ENCODE measurements at places on chromosomes 2 and 18.

DNA sequence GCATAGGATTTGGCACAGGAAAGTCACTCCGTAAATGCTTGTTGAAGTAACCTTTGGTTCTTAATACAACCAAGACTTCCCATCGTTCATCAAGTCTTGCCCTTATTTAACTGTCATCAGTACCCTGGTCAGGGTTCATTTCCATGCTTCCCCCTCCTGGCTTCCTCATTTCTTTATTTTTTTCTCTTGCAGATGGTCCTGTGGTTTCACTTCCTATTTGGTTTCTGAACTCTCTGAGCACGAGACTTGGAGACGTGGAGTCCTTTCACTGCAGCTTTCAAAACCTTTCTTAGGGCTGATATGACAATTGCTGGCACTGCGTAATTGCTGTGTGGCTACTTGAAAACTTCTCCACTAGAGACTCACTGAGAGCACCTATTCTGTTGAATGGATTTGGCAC, 59.9 kb upstream of the PID1 start:
- DNase-seq: no peak

DNA sequence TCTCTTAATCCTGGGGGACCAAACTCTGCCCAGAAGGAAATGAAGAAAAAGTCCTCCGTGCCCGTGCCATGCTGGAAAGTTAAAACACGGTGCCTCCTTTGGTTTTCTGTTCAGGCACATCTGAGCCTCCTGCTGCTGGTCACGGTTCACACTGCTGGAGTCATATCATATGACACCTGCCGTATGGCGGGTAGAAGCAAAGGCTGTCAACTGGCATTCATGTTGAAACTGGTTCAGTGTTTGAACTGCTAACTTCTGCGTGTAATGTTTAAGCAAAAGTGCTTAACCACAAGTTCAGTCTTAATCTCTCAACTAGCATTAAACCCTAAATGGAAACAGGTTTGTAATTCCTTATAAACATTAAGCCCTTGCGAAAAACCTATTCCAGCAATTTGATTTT, 3.1 kb downstream of the STK39 start:
- peak; percentile 13 for DNase-seq

DNA sequence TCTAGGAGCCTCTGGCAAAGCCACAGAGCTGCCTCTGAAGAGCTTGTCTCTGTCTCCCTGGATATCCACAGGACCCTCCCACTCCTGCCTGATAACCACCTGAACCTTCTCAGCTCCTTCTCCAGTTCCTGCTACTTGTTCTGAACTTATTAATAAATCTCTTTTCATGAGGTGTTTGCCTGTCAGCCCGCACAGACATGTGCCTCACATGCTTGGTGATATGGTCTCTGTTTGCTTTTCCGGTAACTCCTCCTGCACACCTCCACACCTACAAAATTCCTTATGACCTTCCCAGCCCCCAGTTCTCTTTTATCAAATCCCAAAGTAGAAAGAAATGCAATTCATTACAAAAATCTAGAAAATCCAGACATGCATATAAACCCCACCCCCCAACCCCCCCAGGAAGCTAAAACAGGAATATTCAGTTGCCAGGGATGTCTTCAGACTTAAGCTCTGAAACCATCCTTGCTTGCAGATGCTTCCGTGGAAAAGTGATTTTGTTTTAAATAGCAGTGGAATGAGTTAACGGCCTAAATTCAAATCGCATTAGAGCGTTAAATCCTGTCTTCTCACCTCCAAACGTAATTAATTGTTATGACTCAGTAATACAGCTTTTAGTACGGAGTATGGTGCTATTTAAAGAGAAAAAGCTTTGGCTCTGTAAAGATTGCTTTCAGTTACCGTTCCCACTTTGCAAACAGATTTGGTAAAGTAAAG, 2.1 kb upstream of the PID1 start:
- no peak for DNase-seq

DNA sequence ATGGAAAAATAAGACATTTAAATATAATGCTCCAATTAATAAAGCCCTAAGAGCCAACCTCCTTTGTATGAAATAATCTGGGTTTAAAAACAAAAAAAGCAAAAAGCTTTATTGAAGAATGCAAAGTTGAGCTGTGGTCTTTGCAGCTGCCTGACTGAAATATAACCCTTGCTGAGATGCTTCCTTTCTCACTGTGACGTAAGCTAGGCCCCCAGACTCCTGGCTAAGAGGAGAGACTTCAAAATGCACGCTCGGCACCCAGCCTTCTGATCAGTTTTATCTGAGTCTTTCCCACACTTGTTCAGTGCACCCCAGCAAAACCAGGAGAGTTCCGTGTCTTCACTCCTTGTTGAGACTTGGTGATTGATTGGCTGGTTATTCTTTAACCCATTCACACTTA, 115.3 kb downstream of the BCL11A start:
- DNase-seq: no peak

GRCh38 chr2:127811397-127812321, 688 bp upstream of the WDR33 start:
- DNase-seq: no peak

DNA sequence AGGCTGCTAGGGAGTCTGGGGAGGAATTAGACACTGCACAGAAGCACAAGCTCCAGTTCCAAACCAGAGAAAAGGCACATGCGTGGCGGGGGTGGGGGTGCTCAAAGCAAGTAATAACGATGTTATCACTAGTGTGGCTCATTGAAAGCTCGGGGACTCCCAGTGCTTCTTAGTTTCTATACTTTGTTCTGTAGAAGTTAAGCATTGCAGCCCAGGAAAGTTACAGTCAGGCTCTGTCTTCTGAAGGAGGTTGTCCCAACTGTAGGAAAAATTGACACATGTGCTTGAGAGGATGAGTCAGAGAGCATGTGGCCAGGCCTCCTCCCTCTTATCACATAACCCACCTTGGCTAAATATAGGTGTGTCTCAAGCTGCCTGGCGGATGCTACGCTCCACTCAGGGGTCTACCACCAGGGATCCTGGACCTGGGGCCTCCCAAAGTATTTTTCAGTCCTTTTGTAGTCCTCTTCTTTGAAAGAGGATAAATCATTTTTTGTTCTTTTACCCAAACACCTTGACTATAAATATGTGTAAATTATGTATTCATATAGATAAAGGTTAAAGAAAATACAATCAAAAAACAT, 3.8 kb downstream of the GALNT5 start:
- DNase-seq: peak; percentile 36

DNA sequence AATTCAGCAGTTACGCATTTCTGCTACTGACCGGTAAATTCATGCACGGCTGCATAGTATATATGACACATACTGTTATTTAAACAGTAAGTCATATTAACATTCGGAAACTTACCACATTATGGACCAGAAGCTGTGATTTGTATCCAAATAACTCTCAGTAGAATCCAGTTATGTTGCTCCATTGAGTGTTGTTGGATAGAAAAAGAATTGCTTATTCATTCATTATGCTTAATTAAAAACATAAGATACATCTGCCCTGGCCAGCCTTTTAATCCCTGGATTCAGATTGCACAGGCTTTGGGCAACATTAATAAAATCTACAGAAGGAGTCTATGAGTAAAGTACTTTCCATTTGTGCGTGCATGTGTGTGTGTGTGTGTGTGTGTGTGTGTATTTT, 111.3 kb downstream of the CPS1 start:
- no peak for DNase-seq

DNA sequence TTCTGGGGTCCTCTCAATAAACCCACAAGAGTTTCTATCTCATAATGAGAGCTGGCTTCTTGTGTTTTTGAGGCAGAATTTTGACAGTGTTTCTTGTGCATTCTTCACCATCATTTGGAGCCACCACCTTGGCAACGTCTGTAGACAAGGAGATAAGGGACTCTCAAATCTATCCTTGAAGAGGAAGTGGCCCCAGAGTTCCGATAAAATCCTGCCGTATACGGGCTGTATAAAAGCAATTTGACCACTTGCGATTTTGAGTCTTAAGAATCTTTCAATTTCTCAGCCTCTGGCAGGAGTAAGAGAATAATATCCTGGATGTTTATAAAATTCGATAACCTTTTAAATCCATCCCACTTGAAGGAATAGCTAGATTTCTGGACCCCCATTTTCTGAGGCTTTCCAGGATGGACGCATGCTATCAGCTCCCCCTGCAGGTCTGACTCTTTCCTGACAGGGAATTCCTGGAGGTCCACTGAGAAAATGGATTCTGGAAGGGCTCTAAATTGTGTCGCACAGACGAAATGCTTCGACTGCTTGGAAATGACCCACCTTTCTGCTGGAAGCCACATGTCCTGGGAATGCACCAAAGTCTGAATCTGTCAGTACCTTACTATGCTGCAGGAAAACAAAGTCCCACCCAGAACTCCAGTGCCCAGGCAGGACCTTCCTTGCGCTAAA, 54.1 kb downstream of the E2F6 start:
- no peak for DNase-seq

- DNase-seq: no peak
Observed at GRCh38 chr2:218024871-218025270, 22.1 kb upstream of the TNS1 start.

- no peak for DNase-seq
Observed at GRCh38 chr2:38515155-38516074, 87.3 kb downstream of the HNRNPLL start.

DNA sequence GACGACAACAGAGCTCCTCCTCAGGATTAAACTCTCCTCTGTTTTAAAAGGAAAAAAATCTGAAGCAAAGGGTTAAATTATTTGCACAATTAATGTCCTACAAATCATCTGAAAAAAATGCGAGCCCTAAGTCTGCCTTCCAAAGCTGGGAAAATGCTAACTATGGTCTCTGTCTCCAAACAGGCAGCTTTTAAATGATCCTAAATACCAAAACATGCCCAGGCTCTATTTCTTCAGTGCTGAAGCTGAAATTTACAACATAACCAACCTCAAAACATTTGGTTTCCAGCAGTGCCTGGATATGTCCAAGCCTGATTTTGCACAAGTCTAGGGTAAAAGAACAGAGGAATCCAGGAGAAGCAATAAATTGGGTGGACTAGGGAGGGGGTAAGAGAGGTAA, 57.2 kb downstream of the LBH start:
- DNase-seq: no peak

GRCh38 chr2:26913606-26913998, 56.8 kb upstream of the MAPRE3 start:
- DNase-seq: no peak

DNA sequence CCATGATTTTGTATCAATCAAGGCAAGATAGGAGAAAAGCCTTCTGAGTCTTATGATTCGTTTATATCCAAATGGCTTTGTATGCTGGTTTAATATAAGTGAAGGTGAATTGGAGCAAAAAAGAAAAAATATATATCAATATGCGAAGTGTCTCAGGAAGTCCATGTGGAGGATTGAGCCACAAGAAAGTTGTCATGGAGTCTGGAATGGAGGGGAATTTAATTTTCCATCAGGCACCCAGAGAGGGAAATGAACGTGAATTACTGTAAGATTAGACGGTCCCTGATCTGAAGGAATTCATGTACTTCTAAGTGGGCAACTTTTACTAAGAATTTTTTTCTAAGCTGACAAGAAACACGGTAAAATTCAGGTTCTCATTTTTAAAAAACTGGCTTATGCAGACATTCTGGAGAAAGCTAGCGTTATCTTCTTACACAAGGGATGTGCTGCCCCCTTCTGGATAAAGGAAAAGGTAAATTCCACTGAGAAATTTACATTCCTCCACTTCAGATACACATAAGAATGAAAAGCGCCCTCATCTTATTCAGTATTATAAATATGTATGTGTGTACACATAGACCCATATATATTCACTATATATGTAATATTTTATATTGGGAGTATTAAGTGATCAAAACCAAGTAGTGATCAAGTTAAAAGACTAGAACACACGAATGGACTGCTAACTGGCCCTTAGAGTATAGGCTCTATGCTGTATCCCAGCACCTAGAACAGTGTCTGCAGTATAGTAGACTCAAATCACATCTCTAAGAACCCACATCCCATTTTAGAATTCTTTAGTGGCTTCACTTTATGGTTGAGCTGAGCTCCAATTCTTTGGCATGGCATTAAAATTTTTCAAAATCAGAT, 289.0 kb upstream of the TFPI start:
- no peak for DNase-seq

DNA sequence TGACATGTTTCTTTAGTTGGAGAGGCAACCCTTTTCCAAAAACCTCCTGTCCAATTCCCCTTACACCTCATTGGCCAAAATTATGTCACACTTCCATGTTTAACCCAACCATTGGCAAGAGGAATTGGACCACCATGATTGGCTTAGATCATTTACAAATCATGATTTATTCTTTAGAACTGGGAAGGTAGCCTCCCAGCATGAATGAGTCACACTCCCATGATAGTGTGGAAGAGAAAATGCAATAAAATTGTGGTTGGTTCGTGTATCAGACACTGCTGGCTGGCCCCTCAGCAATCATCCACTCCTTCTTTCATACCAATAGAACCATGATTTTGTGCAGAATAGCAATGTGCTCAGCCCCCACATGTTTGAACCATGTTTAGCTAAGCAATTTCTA, 156.6 kb upstream of the ACVR2A start:
- no peak for DNase-seq

DNA sequence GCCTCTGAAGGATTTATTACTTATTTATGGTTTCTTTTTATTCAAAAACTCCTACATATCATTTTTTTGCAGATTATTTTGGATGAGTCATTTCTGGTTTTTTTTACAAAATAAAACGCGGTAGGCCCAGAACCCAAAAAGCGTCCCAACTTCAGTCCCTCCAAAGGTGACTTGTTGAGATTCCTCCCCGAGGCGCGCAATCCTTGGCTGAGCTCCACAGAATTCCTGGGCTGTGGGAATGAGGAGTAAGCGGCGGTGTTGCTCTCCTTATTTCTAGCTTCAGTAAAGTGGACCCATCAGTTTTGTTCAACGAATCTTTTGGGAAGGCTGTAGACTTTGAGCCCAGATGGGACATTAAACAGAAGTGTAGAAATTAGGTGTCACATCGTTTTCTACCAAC, 67.0 kb upstream of the RMP24 start:
- no peak for DNase-seq

DNA sequence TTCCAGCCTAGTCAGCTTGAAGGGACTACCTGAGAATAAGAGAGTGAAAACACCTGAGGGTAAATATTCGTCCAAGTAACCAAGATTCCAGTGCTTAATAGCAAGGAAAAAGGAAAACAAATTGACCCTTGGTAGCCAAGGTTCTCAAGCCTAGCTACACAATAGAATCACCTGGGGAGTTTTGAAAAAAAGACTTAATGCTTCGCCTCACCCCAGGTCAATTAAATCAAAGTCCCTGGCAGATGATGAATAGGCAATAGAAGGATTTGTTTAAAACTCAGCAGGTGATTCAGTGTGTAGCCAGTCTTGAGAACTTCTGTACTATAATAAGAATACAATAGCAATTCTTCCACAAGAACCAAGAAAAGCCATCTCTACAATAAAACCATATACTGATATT, 500.2 kb downstream of the XIRP2 start:
- no peak for DNase-seq

GRCh38 chr18:61833978-61834377, 58.8 kb downstream of the RNF152 start:
- no peak for DNase-seq

DNA sequence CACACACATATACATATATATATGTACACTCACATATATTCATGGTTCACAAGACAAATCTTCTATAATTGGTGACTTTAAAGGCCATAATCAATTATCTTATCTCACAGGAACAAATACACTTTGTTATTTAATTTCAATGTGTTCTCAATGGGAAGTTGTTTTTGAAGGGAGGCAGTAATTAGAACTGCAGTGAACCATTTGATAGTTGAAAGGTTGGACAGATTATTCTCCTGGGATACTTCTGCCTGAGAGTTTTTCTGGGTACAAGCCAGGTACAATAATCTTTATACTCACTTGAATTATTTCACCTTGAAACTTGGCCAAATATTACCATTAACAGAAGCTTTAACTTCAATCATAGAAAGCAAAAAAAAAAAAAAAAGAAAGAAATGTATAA, 546.6 kb upstream of the LRRTM4 start:
- no peak for DNase-seq

Measured in stimulated activated CD4-positive, alpha-beta T cell treated with anti-CD3 and anti-CD28 coated beads, Interleukin-2, amount 100 ng/mL, for 4 hours (primary cell).